ENCODE measurements at places on chromosomes 13 and 19. TPM values are rescaled to one million over a fixed set of nuclear protein-coding genes. Genes with fewer than 3 reads are reported as not detected.

Gene ELAVL3
- not detected for total RNA-seq

Gene ATP4B
- total RNA-seq: not detected

Gene NBEA
- 11.4 TPM for total RNA-seq

Gene SLC46A3
- 4.8 TPM for total RNA-seq

Gene RPS28
- total RNA-seq: 600 TPM

Gene ZNF416
- total RNA-seq: 5.5 TPM

Gene ZNF66
- total RNA-seq: 1.5 TPM

Gene LYPD3
- total RNA-seq: not detected

Gene SPRED3
- total RNA-seq: 6.0 TPM

All from smooth muscle cell of the pulmonary artery (primary cell).